Stimulated activated CD4-positive, alpha-beta T cell treated with anti-CD3 and anti-CD28 coated beads, Interleukin-2, amount 100 ng/mL, for 48 hours (primary cell): ENCODE measurements at places on chromosomes 3 and 15.

- no peak for DNase-seq
Observed at GRCh38 chr3:176378789-176379188, 818.5 kb downstream of the TBL1XR1 start.

GRCh38 chr3:186798239-186798874, 7.9 kb downstream of the RFC4 start:
- no peak for DNase-seq

DNA sequence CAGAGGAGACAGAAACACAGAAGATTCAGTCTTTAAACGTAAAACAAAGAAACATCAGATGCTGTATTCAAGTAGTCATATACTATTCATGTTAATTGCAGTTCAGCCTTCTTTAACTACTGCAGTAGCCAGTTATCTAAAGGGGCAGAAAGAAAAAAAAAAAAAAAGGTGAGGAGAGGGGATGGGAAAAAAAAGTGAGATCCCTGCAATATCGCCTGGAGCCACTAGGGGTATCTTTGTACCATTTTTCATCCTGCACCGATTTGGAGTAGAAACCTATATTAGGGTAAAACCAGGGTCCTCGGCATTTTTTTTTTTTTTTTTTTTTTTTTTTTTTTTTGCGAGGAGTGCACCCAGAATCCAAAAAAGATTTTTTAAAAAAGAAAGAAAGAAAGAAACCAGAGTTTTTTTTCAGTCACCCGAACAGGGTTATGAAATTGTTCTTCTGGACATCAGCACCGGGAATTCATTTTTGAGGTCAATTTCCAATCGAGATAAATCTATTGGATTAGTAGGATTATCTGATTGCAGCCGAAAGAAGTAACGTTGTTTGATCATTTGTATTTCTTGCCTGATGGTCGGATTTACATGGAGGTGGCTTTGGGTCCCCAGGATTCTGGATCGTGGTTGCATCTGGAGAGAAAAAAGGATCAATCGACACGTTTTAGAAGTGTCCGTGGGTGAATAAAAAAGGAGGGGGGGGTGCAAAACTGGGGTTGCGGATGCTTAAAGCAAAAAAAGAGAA, 186.7 kb downstream of the NLGN1 start:
- DNase-seq: no peak

- DNase-seq: no peak
Observed at GRCh38 chr15:66720206-66721010, 18.4 kb downstream of the SMAD6 start.

DNA sequence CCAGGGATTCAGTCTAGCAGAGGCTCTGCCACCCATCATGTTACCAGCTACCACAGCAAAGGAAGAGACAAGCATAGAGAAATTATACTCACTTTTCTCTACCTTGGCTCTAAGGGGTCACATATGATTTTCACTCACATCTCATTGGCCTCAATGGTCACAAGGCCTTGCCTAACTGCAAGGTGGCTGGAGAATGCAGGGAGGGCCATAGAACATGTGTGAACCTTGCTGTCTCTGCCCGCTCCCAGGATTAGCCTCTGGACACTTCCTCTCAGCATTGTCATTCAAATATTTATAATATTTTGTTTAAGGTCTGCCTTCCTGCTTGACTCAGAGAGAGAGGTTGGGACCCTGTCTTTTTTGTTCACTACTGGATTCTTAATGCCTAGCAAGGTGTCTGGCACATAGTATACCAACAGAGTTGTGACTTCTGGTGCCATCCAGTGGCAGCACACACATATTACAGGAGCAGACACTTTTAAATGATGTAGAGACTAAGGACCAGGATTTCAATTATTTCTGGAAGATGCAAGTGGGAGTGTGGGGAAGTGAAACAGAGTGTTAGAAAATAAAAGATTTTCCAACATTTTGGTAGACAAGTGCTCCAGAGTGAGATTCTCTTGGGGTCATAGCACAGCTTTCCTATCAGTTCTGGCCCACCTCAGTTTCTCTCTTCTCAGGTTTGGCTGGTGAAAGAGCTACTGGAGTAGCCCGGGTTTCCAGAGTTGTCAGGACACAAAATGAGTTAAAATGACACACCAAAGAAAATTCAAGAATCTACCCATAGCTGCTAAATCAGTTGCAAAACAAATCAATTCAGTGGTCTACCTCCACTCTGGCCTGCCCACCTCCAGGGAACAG, 119.0 kb upstream of the RASGRP1 start:
- peak; percentile 67 for DNase-seq

- no peak for DNase-seq
Observed at GRCh38 chr3:134309987-134310700, 59.5 kb upstream of the RYK start.
